ENCODE measurements at places on chromosomes 5 and 9. TPM values are rescaled to one million over a fixed set of nuclear protein-coding genes. Genes with fewer than 3 reads are reported as not detected.

The ARHGEF39 gene
- not detected for total RNA-seq

The FOXD1 gene
- total RNA-seq: 0.18 TPM

The NMUR2 gene
- not detected for total RNA-seq

The CARD19 gene
- 51.3 TPM for total RNA-seq

The SEMA5A gene
- total RNA-seq: 0.98 TPM

The NDST1 gene
- 17.5 TPM for total RNA-seq

The NDUFS4 gene
- 23.4 TPM for total RNA-seq

The SPINK6 gene
- total RNA-seq: not detected

The NR6A1 gene
- 0.78 TPM for total RNA-seq

The MCIDAS gene
- total RNA-seq: not detected

The LPCAT1 gene
- total RNA-seq: 49.7 TPM

The RETREG1 gene
- total RNA-seq: 47.4 TPM

The EFNA5 gene
- 0.54 TPM for total RNA-seq

The PCDHGA12 gene
- total RNA-seq: 0.32 TPM

The CDKN2A gene
- 0.43 TPM for total RNA-seq

The CCT5 gene
- total RNA-seq: 75.9 TPM

The GEMIN5 gene
- total RNA-seq: 10.2 TPM

The SHC3 gene
- 0.05 TPM for total RNA-seq

The SRP19 gene
- total RNA-seq: 41.5 TPM

GRCh38 chr9:135503371-135504261 is 3.1 kb downstream of the MRPS2 start:
- no peak for DNase-seq

GRCh38 chr9:126217250-126217653 is 109.4 kb upstream of the MVB12B start:
- DNase-seq: no peak

DNA sequence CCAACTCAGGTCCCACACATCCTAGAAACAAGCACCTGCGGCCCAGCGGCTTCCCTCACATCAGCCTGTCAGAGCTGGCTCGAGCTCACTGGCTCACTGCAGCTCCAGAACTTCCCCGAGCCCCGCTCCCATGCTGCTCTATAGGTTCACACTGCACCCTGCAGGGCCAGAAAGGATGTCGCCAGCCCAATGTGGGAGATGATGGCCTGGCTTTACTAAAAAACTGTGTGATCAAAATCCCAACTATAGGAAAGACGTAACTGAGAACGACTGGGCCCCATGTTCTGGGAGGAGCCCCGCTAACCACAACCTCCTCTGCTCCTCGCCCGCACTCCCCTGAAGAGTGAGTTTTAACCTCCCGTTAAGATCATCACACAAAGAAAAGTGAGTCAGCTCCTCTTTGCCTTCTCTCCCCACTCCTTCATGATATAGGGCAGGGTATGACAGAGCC is 4.6 kb downstream of the SURF4 start:
- peak; percentile 62 for DNase-seq

DNA sequence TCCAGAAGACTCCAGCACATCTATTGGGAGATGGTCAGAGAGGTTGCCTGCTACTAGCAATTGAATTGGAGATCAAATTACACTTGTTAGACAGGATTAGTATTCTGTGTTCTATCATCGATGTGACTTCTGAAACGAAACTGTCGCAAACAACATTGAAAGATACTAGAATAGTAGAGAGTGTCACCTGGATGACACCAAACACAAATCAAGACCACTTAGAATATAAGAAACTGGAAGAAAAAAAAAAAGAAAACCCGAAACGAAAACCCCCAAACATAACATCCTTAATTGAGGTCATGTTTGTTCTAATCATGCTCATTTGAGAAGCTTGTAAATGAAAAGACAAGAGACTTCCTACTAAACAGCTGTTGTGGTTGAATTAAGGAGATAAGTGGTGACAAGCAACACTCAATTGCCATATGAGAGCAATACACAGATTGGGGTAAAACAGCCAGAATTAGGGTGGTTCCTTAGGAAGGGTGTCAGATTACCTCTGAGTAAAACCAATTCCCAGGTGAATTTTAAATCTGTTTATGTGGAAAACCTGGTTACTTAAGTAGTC is 97.6 kb downstream of the BASP1 start:
- no peak for DNase-seq

GRCh38 chr9:124574534-124575375 is 67.6 kb upstream of the NR5A1 start:
- no peak for DNase-seq

- DNase-seq: no peak
These were observed 1.5 kb downstream of the STXBP1 start for GRCh38 chr9:127613583-127613954.

- peak; percentile 72 for DNase-seq
These were observed 7.3 kb upstream of the GRHPR start for GRCh38 chr9:37415011-37415719.

GRCh38 chr9:137416563-137417151 is 6.3 kb downstream of the EXD3 start:
- DNase-seq: no peak

GRCh38 chr5:31393126-31393525 is 138.8 kb downstream of the DROSHA start:
- DNase-seq: no peak

- DNase-seq: no peak
These were observed 375.0 kb upstream of the RFX3 start for GRCh38 chr9:3900673-3901318.

GRCh38 chr5:94431696-94432095 is 186.7 kb downstream of the KIAA0825 start:
- no peak for DNase-seq

GRCh38 chr9:137465000-137465719 is 6.0 kb upstream of the NSMF start:
- DNase-seq: no peak

- DNase-seq: no peak
These were observed 12.6 kb downstream of the CAVIN4 start for GRCh38 chr9:100590481-100590880.

DNA sequence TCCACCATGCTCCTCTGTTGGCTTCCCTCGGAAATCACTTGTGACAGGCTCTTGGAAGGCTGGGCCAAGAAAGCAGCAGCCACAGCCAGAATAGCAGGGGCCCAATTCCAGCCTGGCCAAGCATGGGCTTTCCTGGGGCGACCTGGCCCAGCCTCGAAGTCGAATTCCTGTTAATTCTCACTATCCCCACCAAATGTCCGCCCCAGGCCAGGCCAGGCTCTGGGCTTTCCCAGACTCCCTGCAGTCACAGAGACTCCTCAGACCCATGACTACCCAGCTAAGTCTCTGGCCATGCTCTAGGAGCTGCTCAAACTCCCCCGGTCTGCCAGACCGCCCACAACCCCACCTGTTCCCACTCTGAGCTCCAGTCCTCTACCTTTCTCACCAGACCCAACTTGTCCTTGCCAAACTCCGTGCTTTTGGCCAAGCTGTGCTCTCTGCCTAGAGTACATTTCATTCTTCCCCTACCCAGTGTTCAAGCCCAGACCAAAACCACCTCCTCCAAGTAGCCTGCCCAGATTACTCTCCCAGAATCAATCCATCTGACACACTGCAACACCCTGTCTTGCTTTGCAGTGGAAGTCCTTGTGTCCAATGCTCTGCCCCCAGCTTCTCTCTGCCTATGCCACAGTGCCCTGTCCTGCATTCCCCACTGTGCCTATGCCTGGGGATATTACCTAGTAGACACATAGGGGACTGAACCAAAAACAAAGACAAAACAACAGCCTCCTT is 26.2 kb downstream of the SHB start:
- DNase-seq: no peak

DNA sequence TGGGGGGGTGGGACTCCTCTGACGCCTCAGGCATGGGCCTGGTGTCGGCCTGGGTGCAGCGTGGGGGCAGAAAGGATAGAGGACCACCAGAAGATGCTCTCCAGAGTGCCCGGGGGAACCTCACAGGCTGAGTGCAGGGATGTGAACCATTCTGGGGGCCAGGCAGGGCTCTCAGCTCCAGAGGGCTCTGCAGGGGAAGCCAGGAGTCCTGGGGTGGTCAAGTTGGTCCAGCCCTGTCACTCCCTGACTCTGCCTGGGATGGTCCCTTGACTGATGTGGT is 6.5 kb downstream of the GFI1B start:
- no peak for DNase-seq

DNA sequence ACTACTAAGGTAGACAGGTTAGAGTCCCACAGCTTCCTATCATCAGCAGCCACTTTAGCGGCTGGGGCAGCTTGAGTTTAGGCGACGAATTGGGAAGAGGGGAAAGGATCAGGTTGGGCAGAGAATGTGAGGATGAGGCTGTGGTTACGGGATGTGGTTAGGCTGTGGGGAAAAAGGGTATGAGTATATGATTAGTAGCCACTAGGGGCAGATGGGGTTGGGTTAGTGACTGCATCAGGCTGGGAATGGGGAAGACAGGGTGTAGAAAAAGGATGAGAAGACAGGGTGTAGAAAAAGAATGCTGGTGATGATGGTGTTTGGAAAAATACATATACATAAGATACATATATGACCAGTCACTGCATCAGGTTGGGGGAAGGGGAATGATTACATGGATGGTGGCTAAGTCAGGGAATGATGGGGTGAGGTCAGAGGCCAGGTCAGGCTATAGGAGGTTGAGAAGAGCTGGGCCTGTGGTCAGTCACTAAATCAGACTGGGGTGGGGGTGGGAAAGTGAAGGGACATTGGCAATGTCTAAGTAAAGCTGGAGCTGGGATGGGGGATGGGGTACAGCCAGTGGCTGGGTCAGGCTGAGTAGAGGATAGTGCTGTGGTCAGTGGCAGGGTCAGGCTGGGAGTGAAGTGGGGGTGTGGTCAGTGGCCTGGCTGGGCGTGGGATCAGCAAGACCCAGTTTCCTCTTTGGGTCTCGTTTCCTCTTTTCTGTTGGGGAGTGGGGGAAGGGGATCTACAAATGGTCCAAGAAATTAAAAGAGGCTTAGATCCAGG is 2.1 kb downstream of the TLN1 start:
- DNase-seq: no peak

- no peak for DNase-seq
These were observed 483.7 kb downstream of the RAB3C start for GRCh38 chr5:59066367-59067163.

GRCh38 chr9:106797299-106797698 is 65.7 kb upstream of the ZNF462 start:
- DNase-seq: no peak

GRCh38 chr5:114719268-114719667 is 357.4 kb downstream of the KCNN2 start:
- no peak for DNase-seq

DNA sequence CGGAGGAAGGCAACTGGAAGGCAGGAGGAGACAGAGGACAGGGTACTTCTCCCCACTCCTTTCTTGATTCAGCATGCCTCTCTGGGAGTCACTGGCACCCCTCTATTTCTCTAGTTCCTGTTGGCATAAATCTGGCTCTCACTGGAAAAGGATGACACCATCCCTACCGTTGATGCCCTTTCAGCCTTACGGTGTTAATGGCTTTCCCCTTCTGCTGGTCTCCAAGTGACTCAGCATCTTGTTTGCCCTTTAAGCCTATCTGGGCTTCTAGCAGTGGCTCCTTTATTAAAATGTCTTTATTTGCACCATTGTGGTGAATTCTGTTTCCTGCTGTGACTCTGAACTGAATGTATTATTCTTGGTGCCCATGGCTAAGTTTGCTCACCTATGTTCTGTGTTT is 227.3 kb upstream of the GLRA1 start:
- no peak for DNase-seq

DNA sequence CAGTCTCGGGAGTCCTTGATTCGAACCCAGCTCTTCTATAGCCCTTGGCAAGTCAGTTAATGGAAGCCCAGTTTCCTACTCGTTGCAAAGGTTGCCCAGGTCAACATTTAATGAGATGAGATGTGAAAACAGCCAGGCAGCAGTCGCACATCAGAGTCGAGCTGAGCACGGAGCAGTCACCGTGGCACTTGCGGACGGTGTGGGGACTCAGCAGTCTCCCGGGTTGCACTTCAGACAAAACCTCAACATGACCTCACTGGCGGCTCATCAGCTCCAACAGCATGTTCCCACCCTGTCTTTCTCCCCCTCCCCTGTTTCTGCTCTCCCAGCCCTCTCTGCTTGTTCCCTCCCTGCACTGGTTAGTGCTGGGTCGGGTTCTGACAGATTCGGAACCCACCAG is 35.8 kb downstream of the UBE2QL1 start:
- DNase-seq: no peak

DNA sequence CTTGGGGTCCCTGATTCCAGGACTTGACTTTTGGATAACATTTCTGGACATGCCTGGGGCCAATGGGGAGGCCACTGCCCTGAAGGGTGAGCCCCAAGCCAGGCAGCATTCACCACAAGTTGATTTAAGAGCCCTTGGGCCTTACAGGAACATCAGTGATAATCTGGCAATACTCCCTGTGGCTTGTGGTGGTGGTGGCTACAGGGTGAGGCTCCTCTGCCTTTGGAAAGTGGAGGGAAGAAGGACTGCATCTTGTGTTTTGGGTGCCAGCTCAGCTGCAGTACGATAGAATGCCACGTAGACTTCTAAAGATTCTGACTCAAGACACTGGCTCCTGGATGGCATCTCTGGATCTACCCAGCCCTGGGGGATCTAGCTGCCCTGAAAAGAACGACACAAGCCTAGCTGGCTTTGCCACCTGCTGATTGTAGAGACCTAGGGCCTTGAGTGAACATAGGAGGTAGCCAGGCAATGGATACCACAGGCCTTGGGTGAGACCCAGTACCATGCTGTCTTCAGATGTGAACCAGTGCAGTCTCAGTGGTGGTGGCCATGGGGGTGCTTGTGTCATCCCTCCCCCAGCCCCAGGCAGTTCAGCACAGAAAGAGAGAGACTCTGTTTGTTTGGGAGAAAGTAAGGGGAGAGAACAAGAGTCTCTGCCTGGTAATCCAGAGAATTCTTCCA is 79.0 kb upstream of the DAP start:
- DNase-seq: no peak

- DNase-seq: no peak
These were observed 10.6 kb upstream of the NEURL1B start for GRCh38 chr5:172630482-172630881.

GRCh38 chr5:2139478-2139877 is 256.8 kb upstream of the IRX4 start:
- DNase-seq: no peak

DNA sequence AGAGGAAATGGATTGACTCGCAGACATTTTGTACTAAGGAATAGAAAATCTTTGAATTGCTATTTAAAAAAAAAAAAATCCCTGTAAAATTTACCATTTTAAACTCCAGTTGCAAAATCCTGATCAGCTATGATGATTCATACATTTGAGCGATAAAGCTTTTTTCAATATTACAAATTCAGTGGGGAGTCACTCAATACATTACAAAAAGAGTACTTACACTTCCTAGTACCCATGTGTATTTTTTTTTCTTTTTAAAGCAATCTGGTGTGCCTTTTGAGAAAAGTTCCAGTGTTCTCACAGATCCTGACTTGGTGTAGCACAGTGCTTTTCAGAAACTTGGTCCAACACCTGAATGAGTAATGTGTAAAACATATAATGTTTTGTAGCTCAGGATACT is 54.3 kb downstream of the PIK3R1 start:
- no peak for DNase-seq
